Brain (organoid and tissue), 16 donors: ENCODE measurements at places on chromosomes 12 and 14.

- DNase-seq, result no peak
Measured at GRCh38 chr12:67910360-67911274, 78.6 kb upstream of the IFNG-AS1 start.

DNA sequence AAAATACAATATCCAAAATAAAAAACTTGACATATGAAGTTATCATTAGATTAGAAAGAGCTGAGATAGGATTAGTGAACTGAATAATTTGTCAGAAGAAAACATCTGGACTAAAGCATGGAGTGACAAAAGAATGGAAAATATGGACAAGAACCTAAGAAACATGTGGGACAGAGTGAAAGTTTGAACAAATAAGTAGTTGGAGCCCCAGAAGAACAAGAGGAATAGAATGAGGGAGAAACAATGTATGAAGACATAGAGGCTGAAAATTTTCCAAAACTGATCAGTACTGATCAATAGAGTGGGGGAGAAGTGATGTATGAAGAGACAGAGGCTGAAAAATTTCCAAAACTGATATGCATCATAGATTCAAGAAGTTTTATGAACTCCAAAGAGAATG, 170.6 kb upstream of the CRY1 start:
- DNase-seq, result no peak

- peak; percentile 45 for DNase-seq
Measured at GRCh38 chr12:85866986-85867776, 6.9 kb upstream of the NTS start.

DNA sequence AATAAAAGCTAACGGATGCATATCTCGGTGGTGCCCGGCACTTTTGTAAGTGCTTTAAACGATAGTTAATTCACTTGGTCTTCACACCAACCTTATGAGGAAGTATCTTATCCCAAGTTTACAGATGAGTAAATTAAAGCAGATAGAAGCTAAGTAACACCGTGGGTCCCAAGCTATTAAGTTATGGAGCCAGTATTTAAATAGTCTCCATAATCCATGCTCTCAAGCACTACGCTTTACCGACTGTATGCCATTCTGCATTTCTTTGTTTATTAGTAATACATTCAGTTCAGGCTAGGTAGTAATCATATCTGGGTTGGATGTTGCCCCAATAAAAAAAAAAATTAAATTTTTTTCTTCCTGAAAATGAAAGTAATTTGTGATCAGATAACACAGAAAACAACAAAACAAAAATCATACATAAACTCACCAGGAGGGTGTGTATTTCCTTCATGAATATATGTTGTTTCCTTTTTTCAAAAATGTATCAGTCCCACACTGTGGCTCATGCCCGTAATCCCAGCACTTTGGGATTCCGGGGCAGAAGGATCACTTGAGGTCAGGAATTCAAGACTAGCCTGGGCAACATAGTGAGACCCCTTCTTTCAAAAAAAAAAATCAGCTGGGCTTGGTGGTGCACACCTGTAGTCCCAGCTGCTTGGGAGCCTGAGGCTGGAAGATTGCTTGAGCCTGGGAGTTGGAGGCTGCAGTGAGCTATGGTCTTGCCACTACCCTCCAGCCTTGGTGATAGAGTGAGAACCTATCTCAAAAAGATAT, 1.4 kb upstream of the M6PR start:
- DNase-seq, result no peak
